Mammary microvascular endothelial cell (primary cell): ENCODE measurements at places on chromosomes 4 and X. TPM values are rescaled to one million over a fixed set of nuclear protein-coding genes. Genes with fewer than 3 reads are reported as not detected.

FMR1NB gene
- not detected in 2 replicates for total RNA-seq

PDE6B gene
- total RNA-seq: 0.98 TPM in 1 of 2 replicates, not detected in the other

CCNB3 gene
- total RNA-seq: 0.10 and 0.20 TPM in 2 replicates

ANOS1 gene
- 0.53 and 0.98 TPM in 2 replicates for total RNA-seq

HSFX2 gene
- not detected in 2 replicates for total RNA-seq

XAGE1A gene
- not detected in 2 replicates for total RNA-seq

UGT2A1 gene
- total RNA-seq: not detected in 2 replicates

TMPRSS11A gene
- not detected in 2 replicates for total RNA-seq

FANCB gene
- total RNA-seq: 2.9 and 4.1 TPM in 2 replicates

ADGRL3 gene
- total RNA-seq: not detected in 2 replicates

TRAM1L1 gene
- total RNA-seq: 0.47 and 0.89 TPM in 2 replicates

TSPAN7 gene
- 2.2 and 2.7 TPM in 2 replicates for total RNA-seq

PGAM4 gene
- total RNA-seq: not detected in 2 replicates
